Activated CD8-positive, alpha-beta memory T cell treated with anti-CD3 and anti-CD28 coated beads, Interleukin-2, amount 10 ng/mL, durations not matched to agents 7 days and 5 days (primary cell): ENCODE measurements at places on chromosomes 3 and 15. TPM values are rescaled to one million over a fixed set of nuclear protein-coding genes. Genes with fewer than 3 reads are reported as not detected.

Gene CCNB2
- total RNA-seq, result 95.3 TPM

Gene PLCB2
- total RNA-seq, result 104 TPM

GRCh38 chr3:136644212-136644611, 108.0 kb downstream of the STAG1 start:
- no peak for DNase-seq

GRCh38 chr15:30958219-30958618, 33.2 kb downstream of the MTMR10 start:
- no peak for DNase-seq

DNA sequence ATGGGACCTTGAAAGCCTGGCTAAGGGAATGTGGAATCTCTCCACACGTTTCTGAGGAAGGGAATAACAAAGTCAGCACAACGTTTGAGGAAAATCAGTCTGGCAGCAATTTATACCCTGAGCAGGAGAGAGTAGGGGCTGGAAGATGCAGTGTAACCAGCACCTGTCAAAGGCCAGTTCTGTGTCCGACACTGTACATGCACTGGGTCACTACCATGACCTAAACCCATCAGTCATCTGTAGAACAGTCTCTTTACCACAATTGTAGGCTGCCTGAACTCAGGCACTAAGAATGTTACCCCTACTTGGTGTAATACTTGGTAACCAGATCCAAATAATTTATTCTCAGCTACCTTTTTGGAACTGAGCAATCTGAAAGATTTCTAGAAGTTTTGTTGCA, 113.4 kb downstream of the FEZF2 start:
- DNase-seq, result no peak

DNA sequence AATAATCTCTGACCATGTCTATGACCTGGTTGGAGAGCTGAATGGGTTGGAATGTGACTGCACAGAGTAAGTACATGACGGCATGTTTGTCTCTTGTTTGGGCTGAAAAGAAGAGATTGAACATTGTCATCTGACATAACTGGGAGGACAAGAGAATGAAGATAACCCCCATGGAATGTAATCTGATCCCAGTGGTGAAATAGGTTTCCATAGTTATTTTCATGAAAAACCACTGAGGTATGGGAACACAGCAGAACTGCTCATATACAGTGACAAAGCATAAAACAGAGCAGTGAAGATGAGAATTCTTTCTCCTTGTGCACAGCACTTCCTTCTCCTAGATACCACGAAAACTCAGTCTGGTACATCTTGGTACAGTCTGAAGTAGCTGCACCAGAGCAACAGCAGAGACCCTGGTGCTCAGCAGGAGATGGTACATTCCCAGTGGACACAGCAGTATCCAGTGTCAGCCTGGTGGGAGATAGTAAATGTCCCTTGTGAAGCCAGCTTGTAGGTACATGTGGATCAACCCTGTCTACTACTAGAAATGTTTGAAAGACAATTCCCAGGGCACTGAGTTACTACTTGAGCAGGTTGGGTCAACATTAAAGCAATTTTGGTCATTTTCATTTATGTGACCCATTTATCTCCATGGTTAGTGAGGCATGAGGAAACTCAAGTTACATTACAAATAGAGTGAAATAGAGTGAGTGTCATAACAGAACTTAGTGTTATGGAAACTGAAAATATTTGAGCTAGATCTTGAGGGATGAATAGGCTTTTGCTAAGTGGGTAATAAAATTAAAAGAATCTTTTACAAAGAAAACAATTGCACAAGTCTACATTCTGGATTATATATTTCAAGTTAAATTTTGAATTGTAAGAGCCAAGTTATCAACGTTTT, 178.3 kb downstream of the SUCNR1 start:
- DNase-seq, result no peak
